Cerebellar nuclear complex (tissue), 1 donor: ENCODE measurements at places on chromosomes 7 and 10.

DNA sequence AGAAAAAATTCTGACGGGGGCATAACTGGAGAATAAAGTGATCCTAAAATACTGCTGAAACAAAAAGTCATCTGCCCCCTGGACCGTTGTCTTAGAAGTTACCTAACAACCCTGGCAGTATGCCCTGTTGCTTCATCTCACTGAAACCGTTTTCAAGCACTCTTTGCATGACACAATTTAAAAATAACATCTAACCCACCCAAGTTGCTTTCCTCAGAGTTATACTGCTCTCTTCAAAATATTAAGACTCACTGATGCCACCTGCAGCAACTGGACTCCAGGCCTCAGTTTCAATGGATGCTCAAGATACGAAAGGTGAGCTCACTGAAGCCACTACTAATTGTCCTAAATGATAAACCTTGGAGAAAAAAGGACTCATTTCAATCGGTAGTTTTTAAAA is 57.4 kb downstream of the CDK6 start:
- no peak for DNase-seq

GRCh38 chr10:89129911-89130310 is 77.2 kb downstream of the CH25H start:
- DNase-seq, result no peak

DNA sequence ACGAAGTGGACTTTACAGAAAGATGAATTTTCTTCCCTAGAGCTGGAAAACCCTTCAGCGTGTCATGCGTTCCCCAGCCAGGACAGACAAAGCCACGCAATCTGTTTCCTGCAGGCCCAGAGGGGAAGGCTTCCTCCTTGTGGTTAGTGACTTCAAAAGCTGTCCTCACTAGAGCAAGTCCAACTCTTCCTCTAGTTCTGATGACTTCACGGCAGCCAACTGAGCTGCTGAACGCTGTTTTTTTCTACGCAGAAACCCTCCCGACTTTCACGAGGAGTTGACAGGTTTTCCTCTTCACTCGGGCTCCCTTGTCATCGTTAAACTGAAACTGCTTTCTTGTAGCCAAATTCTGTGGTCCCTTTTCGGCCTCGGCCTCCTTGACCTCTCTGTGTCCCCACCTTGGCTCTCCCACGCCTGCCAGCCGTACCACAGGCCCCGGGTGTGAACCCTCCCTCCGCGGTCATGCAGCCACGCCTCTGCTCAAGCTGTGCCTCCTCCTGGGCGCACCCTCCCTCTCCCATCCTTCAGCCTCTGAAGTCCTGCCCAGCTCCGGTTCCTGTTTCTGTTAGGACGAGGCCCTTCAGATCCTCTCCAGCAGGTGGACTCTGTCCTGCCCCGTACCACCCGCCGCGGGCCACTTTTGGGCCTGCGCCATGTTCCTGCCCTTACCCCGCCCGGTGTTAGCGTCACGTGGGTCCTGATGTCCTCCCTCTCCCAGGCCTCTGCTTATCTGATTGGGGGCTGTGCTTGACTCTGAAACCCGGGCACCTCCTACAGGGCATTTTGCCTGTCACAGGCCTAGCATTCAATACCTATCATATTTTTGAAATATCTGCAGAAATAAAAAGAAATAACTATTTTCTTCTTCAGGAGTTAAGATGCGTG is 39.3 kb downstream of the CUX1 start:
- peak; percentile 25 for DNase-seq

- no peak for DNase-seq
These were observed 35.4 kb downstream of the CCDC3 start for GRCh38 chr10:12966067-12966466.

- DNase-seq, result no peak
These were observed 48.0 kb upstream of the DLG5 start for GRCh38 chr10:77974396-77975074.

GRCh38 chr7:83655951-83656556 is 7.1 kb upstream of the SEMA3E start:
- DNase-seq, result no peak

DNA sequence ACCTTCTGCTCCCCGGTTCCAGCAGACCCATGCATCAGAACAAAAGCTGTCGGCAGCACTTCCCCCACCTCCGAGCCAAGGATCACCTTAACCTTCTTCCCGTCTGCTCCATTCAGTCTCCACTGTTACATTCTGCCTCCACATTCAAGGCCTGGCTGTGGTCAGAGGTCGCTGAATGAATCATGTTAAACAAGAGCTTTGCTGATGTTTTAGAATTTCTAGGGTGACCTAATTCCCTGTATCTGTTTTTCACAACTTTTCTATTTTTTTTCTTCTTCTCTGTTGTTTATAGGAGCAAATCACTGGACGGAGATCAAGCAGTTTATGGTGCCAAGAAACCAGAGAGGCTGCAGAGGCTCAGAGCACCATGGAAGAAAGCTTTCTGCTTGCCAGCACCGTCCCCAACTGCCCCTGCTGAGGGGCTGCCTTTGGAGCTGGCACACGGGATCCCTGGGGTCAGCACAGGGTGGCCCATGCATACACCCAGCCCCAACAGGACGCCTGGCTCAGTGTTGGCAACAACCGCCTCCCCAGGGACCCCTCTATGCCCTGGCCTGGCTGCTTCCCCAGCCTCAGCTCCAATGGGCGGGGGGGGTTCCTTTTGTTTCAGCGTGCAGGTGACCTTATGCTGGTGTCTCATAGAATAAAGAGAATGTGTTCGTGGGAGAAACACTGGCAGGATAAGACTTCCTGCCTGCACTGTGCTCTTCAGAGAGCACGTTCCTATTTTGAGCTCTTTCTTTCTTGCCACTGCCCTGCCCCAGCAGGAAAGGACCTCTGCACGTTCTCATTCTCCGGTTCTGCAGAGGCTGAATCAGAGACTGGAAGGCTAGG is 182.7 kb upstream of the LYZL2 start:
- no peak for DNase-seq

- DNase-seq, result no peak
These were observed 316.7 kb downstream of the CCDC3 start for GRCh38 chr10:12684784-12685183.

GRCh38 chr10:21260506-21261149 is 264.9 kb downstream of the SKIDA1 start:
- DNase-seq, result no peak

- DNase-seq, result no peak
These were observed 20.2 kb upstream of the SEM1 start for GRCh38 chr7:96729820-96730219.

- DNase-seq, result no peak
These were observed 687 bp downstream of the EPDR1 start for GRCh38 chr7:37920849-37921805.

DNA sequence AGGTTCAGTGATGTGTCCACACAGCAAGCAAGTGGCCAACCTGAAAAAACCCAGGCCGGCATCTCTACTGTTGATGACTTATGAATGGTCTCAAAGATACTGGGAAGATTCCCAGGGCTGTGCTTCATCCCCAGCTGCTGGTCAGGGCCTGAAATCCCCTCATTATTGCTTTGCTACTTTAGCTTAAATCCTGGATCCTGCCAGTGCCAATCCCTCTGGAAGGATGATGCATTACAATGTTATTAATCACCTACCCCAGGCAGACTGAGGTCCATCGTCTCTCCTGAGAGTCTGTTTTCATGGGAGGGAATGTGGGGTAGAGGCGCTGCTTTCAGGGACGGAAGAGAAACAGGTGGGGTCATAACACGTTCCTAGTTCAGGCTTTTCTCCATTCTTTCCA is 371.6 kb downstream of the RPS24 start:
- no peak for DNase-seq
